AG08396 (cell line): ENCODE measurements at places on chromosomes 2 and 18.
A peak's percentile ranks its signal among the peaks of the same experiment; 100 is the strongest.

- peak; percentile 26 for DNase-seq
Observed at GRCh38 chr2:241809383-241810306, 652 bp downstream of the NEU4 start.

DNA sequence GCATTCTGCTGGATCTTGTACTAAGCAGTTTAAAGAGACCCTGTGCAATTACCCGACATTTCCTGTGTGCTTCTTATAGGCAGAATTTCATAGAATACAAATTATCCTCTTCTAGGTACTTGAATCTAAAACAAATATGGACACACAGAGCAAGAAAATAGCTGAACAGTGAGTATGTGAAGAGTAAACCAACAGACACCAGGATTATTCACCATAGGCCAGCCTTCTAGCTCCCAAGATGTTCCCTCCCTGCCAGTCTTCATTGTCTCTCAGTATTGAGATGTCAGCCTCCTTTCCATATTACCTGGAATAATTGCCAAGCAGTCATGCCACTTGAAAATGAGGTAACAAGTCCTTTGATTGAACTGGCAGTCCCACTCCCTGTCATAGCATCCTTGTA is 187.1 kb downstream of the PTPRM start:
- peak; percentile 11 for DNase-seq

DNA sequence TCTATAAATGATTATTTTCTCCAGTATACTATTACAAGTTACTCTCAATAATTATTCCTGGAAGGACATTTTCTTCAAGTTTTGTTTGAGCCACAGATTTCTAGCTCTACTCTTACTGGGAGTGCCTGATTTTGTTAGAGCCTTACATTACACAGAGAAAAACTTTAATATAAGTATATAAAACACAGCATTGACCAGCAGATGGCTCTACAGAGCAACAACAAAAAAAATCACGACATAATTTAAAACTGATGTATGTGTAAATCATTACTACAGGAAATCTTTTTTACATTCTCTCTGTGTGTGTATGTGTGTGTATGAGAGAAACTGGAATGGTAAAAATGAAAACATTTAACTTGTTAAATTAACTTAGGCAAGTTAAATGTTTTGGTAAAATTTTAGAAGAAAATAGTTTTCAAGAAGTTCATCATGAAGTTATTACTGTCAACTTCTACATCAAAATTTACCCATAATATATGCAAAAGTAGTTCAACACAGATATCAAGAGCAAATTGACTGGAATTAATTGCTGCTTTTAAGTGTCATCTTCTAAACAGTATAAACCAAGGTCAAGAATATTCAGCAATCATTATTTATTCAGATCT is 103.3 kb downstream of the MDH1 start:
- peak; percentile 36 for DNase-seq

GRCh38 chr2:3650140-3650920 is 7.7 kb upstream of the ALLC start:
- DNase-seq = no peak

GRCh38 chr2:178211460-178211859 is 17.1 kb downstream of the OSBPL6 start:
- DNase-seq = no peak

GRCh38 chr18:54224379-54225014 is at the start of gene MBD2:
TSS of gene MBD2 (minus strand) at chr18:54224669. CDS start at chr18:54224559, 110 bp downstream.
- peak; percentile 93 for DNase-seq

DNA sequence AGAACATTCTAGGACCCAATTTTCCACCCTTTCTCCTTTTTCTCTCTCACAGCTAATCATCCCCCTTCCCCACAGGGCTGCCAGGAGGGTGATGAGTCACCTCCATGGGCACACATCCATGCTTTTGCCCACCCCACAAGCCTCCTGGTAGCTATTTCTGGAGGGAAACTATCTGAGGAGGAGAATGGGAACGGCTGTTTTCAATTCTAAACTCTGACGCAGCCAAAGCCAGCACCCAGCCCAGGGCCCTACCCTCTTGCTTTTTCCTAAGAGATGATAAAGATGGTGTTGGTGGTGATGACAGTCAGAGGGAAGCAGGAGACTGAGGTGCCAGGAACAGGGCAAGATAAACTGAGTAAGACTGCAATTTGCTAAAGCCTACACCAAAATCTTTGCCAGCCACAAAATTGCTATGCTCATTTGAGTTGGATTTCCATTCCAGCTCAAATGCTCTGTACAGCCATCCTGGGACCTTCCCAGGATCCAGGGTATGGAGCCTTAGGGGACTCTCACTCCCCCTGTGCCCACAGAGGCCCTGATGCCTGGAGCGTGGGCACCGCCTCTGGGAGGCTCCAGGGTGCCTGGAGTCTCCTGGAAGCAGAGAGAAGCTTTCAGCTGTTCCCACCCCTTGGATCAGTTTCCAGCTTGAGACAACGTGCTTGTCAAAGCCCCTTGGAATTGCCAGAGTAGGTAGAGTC is 62.0 kb upstream of the FZD7 start:
- DNase-seq = peak; percentile 32

DNA sequence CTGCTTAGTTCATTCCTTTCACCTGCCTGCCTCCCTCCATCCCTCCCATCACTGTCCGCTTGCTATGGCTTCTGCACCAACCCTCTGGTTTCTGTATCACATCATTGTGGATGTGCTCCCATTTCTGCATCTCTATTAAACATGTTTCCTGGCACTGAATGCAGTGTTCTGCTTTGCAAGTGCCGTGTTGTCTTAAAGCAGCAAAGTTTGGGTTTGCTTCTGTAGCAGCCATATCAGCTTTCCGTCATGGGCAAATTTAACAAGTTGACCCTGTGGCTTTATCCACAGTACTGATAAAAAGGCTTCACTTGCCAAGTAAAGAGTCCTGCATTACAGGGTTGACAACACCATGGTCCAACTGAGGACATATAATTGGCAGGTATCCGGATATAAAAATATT is 165.5 kb downstream of the PTGR3 start:
- no peak for DNase-seq

- no peak for DNase-seq
Observed at GRCh38 chr2:66781804-66782203, 346.9 kb downstream of the MEIS1 start.

DNA sequence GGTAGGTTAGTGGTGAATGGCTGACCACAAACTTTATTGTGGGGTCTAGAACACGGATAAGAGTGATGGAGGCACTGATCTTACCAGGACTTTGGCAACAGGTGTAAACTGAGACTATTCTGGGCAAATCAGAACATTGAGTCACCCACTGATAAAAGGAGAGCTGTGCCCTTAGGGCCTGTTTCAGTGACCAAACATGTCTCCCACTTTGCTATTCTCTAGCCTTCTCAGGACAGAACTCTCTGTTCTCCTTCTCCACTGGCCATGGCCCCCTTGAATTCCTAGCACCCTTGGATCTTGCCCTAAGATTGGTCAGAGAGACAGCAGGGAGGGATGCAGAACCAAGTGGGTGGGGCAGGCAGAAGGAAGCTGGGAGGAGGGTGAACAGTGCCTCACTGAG is 18.3 kb downstream of the TRPM8 start:
- no peak for DNase-seq

GRCh38 chr2:134676960-134677359 is 41.8 kb downstream of the TMEM163 start:
- no peak for DNase-seq

- DNase-seq = no peak
Observed at GRCh38 chr2:120433816-120434290, 87.9 kb downstream of the INHBB start.

DNA sequence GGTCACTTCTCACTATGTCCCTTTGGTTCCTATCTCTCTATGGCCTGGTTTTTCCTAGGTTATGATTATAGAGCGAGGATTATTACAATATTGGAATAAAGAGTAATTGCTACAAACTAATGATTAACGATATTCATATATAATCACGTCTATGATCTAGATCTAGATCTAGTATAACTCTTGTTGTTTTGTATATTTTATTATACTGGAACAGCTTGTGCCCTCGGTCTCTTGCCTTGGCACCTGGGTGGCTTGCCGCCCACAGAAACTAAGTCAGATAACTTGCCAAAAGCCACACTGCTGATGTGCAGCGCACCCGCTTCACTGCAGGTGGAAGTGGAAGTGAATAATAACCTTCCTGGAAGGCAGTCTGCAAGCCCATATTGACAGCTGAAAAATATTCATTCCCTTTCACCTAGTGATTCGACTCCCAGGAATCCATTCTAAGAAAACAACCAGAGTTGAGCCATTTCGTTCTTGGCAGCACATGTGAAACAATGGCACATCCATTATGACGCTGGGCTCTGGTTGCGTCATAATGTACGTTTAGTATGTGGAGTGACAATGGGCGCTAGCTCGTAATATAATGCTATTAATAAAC is 725 bp upstream of the ANKRD53 start:
- peak; percentile 88 for DNase-seq

GRCh38 chr2:71742953-71743601 is 289.7 kb downstream of the DYSF start:
- peak; percentile 83 for DNase-seq

DNA sequence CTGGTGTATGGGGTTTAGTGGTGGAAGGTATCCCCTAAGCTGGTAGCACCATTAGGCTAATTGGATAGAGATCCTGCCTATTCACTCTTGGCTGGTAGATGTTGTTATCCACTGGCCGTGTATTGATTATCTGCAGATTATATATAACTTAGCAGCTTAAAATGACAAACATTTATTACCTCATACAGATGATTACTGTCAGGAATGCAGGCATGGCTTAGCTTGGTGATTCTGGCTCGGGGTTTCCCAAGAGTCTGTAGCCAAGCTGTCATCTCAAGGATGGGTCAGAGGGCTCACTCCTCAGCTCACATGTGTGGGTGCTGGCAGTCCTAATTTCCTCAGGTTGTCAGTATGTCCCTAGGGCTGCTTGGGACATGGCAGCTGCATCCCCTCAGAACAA is 465.8 kb downstream of the PARD3B start:
- DNase-seq = no peak

DNA sequence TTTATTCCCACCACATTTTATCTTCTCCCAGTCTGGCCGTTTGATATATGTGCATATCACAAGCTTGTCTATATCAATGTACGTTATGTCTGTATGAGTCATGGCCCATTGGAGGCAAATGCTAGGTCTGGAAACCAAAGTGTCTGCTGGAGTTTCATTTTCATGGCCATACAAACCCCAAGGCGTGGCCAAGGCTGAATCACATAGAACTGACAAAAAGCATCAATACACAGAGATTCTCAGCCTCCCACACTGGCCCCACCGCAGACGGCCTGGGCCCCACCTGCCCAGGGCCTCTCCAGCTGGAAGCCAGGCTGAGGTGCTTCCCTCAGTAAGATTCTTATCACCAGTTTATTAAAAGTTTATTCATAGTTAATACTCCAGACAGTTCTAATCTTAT is 40.5 kb upstream of the SALL3 start:
- no peak for DNase-seq

DNA sequence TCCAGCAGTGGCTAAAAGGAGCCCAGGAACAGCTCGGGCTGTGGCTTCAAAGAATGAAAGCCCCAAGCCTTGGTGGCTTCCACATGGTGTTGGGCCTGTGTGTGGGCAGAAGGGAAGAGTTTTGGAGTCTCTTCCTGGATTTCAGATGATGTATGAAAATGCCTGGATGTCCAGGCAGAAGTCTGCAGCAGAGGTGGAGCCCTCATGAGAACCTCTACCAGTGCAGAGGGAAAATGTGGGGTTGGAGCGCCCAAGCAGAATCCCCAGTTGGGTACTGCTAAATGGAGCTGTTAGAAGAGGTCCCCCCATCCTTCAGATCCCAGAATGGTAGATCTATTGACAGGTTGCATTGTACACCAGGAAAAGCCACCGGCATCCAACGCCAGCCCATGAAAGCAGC is 412.1 kb downstream of the TDRD15 start:
- DNase-seq = no peak

DNA sequence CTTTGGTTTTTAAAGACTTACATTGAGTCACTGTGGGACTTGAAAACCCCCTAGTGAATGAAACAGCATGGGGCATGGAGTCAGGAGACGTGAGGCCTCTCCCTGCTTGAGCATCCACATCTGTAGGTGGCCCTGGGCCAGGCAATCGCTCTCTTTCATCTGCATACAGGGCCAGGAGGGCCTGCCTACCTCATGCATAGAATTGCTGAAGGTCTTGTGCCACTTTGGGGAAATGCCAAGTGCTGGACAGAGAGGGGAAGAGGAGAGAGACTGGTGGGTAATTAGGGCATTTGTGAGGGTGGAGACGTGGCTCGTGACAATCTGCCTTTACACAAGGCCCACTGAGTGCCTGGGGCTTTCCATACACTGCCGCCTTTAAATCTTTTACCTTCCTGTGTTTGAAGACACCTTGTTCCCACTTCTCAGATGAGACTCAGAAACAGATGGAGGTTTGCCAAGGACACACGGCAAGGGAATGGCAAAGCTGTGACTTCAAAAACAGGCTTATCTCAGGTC is 322.2 kb upstream of the HS6ST1 start:
- no peak for DNase-seq

- DNase-seq = peak; percentile 32
Observed at GRCh38 chr18:64037812-64038414, 68.0 kb downstream of the SERPINB8 start.

- DNase-seq = no peak
Observed at GRCh38 chr2:57806449-57806968, 240.1 kb upstream of the VRK2 start.

DNA sequence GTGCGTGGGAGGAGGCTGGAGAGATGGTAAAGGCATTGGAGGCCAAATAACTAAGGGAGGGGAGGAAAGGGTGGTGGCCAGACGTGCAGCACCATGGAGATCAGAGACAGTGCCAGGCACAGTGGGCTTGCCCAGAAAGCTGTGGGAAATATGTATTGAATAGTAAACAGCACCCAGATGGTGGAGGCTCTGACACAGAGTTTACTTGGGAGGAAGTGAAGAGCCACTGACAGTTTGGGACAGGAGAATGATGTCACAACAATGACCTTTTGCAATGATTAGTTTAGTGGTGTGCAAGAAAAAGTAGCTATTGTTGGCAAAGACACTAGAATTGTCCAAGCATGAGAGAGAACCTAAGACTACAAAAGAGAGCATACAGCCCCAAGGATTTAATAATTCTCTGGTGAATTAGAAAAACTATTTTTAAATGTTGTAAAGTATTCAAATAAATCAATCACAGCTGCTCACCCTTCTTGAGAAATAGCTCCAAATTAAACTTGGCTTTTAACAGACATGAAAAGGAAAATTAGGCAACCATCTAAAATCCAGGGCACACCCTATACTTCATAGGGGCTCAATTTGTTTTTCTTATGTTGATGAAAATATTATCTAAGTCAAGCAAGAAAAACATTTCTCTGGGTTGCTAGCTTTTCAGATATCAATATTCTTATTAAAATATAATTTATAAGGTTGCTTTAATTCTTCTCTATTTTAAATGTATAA is 458.7 kb upstream of the HNRNPA3 start:
- no peak for DNase-seq
